Ovary (tissue), 10 donors: ENCODE measurements at places on chromosomes 2 and 18.

- no peak for DNase-seq
Measured at GRCh38 chr2:120013597-120014223, 833 bp downstream of the EPB41L5 start.

- no peak for DNase-seq
Measured at GRCh38 chr2:161913865-161914264, 160.2 kb downstream of the DPP4 start.

DNA sequence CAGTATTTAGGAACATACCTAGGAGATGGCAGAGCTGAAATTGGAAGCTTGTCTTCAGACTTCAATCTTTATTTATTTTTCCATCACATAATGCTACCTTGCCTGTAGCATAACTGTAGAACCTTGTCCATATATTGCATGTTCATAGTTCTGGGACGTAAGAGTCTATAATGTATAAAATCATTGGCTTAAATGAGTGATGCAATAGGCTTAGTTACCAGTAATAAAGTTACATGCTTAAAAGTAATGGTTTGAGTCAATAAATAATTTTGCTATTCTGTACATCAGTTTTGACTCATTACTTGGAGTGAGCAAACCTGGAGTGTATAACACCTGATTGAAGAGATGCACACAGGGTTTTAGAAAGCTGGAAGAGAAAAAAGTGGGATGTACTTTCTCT, 229.3 kb downstream of the CDCA7 start:
- no peak for DNase-seq

DNA sequence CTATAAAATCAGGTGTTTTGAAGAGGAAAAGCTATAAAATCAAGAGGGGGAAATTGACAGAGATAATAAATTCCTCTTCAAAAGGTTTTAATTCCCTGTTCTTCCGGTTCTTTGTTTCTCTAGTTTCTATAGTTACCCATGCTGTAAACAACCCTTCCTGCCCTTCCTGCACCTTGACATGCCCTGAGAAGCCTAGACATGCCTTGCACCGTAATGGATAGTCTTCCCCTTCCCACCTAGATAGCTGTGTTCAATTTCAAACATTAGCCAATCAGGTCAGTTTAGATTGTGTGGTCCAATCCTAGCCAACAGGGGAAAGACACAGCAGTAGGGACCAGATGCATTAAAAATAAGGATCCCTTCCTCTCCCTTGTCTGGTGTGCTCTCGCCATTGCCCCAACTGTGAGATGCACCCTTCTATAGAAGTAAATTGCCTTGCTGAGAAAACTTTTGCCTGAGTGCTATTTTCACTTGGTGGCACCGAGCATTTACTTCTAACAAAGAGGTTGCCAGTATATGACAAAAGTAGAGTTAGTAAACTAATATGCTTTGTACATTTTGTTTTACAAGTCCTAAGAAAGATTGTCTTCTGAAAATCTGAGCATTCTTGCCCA, 27.1 kb downstream of the SULT1C4 start:
- DNase-seq, result no peak

- DNase-seq, result peak; percentile 58
Measured at GRCh38 chr18:48950536-48951447, at the start of gene SMAD7. SMAD7 (minus strand) TSS chr18:48950965; CDS start chr18:48950424, 541 bp downstream.

DNA sequence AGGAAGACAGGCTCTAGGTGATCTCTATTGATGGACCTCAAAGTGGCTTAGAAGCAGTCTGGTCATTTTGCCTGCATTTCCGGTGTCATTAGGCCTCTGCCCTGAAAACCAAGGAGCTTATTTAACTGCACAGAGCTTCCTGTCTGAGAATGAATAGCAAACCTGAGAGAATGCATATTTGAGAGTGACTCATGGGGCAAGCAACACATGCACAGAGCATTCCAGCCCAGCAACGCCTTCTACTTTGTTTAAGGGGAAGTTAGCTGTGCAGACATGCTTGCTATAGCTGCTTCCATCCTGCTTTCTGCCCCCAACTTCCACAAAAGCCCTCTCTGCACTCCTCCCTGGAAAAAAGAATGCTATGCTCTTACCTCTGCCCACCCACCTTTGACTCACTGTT, 232.8 kb downstream of the GRB14 start:
- DNase-seq, result no peak

- DNase-seq, result no peak
Measured at GRCh38 chr2:146239392-146240135, 1605.3 kb upstream of the ACVR2A start.

DNA sequence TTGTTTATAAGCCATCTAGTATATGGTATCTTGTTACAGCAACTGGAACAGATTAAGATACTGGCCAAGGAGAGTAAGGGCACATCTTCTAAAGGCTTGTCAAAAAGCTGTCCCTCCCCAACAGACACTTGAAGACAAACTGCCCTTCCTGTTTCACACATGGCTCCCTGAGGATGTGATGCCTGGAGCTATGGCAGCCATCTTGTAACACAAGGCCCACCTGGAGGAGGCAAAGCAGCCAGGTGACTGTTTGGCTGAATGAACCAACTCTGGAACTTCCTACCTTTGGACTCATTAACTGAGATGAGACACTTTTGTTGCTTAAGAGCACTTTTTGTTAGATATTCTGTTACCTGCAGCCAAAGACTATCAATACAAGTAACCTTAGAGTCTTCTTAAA, 54.4 kb downstream of the SNORC start:
- DNase-seq, result no peak

DNA sequence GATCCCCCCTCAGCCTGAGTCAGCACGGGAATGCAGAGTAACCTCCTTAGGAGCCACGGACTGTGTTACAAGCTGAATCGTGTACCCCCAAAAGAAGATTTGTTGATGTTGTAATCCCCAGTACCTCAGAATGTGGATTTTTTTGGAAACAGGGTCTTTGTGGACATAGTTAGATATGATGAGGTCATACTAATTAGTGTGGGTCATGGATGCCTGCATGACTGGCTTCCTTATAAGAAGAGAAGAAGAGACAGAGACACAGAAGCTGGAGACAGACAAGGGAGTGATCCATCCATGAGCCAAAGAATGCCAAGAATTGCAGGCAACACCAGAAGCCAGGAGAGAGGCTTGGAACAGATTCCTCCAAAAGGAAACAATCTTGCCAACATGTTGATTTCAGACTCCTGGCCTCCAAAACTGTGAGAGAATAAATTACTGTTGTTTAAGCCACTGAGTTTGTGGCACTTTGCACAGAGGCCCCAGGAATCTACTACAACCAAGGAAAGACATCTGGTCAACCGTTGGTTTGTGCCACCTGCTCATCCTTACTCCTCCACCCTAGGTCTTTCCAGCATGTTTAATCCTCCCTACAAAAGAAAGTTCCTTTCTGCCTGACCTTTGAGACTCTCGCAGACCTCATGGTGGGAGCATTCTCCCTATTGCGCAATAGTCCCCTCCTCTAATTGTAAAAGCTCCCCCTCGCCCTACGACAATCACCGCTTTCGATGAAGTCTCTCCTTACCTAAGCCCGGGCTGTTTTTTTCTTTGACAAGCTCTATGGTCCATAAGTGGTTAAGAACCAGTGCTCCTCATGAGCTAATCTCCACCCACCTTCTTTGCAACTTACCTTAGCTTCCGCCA, 91.6 kb downstream of the DNER start:
- no peak for DNase-seq

DNA sequence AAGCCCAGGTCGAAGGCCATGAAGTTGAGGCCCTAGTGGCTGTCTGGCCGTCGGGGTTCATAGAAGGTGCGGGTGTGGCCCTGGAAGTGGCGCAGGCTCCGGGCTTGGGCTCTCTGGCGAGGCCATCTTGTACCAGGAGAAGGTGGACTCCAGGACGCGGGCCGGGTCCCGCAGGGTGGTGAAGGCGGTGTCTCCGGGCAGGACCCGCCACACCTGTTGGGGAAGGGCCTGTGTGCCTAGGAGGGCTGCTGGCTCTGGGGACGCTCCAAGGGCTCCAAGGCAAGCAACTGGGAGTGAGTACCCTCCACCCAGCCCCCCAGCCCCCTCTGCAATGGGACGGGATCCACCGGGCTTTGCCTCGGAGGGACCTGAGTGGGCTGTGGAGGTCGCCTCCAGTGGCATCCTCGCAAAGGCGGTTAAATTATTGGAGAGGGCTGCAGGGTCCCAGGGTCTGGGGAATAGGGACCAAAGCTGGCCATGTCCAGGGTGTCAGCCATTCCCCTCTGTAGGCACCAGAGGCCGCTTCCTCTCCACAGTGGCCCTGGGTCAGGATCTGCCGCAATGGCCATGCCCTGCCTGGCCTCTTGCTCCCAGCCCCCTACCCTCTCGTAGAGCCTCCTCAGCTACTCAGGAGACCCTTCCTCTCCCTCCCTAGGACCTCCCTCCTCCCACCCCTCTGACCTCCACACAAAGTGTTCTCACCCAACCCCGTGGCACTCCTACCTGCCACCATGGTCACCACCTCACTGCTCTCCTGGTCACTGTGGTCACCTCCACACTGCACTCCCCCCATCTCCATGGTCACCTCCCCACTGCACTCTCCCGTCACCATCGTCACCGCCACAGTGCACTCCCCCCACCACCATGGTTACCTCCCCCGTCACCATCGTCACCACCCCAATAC, 10.3 kb downstream of the AQP12A start:
- no peak for DNase-seq

- no peak for DNase-seq
Measured at GRCh38 chr2:225318440-225318839, 81.1 kb upstream of the NYAP2 start.

DNA sequence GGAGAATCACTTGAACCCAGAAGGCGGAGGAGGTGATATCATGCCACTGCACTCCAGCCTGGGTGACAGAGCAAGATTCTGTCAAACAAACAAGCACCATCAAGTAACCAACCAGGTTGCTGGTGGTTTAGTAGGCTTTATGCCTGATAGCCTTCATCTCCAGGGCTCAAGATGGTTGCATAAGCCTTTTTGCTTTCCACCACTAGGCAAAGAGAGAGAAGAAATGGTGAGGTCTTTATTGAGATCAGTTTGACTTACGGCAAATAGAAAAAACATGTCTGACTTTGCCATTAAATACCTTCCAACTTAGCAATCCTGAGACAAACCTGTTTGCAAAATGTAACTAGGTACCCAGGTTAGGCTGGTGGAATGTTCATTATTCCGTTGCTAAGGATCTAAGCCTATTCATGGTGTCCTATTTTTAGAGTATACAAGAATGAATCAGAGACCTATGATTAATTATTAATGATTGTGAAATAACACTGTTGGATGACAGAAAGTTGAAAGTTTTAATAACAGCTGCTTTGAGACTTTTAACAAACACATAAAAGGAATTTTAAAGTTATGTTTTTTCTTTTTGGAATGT, 53.5 kb upstream of the SLC38A11 start:
- DNase-seq, result no peak

- no peak for DNase-seq
Measured at GRCh38 chr2:75276093-75277029, 77.0 kb upstream of the TACR1 start.

- no peak for DNase-seq
Measured at GRCh38 chr18:2978208-2978607, 34.7 kb downstream of the LPIN2 start.

DNA sequence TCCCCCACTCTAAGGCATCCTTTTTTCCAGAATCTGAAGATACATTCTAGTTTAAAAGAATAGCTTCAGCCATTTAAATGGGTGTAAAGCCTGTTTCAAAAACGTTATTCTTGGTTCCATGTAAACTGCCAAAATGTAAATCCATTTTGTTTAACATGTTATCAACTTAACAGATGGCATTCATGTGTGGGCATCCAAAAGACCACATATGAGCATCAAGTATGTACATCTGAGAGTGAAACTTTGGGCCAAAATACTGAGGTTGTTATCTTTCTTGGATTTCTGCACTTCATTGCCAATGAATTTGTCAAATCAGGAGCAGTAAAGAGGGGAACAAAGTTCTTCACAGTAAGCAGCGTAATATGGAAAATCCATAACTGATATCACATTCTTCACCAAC, 395.4 kb downstream of the ZNF804A start:
- no peak for DNase-seq

DNA sequence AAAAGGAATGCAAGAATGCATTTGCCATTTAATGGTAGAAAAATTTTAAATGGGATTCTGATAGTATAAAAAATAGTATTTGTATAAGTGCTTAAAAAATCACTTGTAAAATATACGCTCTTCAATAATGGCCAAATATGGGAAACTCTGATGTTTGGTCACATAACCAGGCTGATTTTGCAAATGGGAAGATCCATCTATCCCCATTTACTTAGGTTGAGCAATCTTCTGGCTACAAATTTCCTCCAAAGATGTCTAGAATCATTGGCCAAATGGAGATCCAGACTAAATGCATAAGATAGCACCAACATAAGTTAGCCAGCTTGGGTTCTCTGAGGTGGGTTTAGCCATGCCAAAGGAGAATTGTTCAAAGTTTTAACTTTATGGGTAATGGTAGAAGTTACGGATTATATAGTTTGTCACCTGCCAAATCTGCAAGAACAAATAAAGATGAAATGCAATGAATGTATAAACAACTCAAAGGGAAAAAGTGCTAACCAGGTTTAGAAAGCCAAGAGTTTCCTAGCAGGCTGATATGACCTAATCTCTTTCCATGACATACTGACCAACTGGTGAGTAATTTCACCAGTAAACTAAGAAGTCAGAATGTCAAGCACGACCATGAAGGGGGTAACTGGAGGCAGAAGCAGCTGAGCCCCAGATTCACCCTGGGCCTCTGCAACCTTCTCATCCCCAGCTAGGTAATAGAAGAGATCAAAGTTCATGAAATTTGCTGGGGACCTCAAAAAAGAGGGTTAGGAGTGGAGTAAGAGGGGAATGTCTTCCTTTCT, 10.0 kb downstream of the RHOB start:
- peak; percentile 10 for DNase-seq

GRCh38 chr2:159775021-159775420, 23.0 kb downstream of the CD302 start:
- DNase-seq, result no peak

DNA sequence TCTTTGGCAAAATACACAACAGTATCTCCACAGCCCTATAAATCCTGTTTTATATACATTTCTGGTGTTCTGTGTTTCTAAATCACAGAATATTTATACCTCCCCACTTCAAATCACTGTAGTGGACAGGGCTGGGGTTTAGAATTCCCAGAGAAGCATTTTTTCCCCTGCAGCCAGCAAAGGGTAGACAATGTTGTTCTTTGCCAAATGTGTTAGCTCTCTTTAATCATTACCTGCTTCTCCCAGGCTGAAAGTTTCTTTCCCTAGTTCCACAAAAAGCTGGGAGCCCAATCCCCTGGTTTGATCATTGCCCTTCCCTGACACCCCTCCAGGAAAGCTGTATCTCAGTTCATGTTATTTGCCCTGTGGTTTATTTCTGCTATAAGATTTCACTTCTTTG, 520.0 kb upstream of the SPHKAP start:
- DNase-seq, result no peak

GRCh38 chr2:200455958-200456421, 53.9 kb downstream of the KCTD18 start:
- no peak for DNase-seq

DNA sequence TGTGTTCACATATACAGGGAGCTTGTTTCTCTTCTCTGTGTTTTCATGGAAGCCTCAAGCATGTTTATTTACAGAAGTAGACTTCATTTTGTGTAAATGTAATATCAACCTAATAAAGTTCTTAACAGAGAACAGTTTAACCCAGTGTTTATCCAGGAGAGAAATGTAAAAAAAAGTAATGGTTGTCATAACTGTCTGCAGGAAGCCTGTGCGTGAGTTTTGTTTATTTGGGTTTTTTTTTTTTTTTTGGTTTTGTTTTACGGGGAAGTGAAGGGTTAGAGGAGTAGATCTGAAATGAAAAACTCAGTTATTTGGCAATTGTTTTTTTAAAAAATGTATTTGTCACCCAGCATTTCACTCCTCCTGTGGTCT, 124.7 kb downstream of the RAPGEF4 start:
- no peak for DNase-seq
